Activated naive CD4-positive, alpha-beta T cell (primary cell): ENCODE measurements at places on chromosomes 11 and 22.
A peak's percentile ranks its signal among the peaks of the same experiment; 100 is the strongest.

- no peak for DNase-seq
Measured at GRCh38 chr11:86524620-86525352, 147.6 kb downstream of the ME3 start.

DNA sequence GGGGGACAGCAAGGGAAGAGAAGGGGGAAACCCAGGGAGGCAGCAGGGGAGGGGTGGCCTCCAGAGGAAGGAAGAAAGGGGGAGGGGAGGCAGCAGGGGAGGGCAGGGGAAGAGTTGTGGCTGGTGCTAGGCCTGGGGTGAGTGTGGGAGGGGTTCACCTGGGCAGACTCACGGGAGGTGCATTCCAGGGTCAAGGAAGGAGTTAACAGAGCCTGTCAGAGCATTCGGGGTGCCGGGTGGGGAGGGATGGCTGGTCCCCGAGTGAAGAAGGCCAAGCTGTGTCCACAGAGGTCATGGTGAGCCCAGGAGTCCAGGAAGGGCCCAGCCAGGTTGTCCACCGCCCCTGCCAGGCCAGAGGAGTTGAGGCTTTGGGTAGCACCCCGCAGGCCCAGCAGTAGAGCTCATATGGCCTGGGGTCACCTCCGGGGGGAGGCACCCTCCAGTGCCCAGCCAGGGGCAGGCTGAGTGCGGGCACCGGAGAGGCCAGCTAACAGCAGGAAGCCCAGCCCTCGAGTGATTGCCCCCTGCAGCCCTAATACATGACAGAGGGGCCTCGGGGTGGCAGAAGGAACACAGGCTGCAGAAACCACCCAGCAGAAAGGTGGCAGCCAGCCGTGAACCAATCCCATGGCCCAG is 31.1 kb upstream of the PPARA start:
- DNase-seq = no peak

DNA sequence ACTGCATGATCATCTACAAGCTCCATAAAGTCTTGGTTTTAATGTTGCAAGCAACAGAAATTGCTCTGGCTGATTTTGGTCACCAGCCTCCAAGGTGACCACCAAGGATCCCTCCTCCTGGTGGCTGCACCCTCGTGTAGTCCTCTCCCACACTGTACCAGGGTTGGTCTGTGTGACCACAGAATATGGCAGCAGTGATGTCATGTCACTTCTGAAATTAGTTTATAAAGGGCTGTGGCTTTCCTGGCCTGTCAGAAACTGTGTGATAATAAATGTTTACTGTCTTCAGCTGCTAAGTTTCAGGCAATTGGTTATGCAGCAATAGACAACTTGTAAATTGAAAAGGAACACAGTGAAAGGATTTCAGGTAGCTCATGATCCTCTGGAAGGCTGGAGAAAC is 5.3 kb upstream of the PRDM11 start:
- no peak for DNase-seq

GRCh38 chr11:114384487-114384886 is 15.8 kb downstream of the C11orf71 start:
- DNase-seq = no peak

DNA sequence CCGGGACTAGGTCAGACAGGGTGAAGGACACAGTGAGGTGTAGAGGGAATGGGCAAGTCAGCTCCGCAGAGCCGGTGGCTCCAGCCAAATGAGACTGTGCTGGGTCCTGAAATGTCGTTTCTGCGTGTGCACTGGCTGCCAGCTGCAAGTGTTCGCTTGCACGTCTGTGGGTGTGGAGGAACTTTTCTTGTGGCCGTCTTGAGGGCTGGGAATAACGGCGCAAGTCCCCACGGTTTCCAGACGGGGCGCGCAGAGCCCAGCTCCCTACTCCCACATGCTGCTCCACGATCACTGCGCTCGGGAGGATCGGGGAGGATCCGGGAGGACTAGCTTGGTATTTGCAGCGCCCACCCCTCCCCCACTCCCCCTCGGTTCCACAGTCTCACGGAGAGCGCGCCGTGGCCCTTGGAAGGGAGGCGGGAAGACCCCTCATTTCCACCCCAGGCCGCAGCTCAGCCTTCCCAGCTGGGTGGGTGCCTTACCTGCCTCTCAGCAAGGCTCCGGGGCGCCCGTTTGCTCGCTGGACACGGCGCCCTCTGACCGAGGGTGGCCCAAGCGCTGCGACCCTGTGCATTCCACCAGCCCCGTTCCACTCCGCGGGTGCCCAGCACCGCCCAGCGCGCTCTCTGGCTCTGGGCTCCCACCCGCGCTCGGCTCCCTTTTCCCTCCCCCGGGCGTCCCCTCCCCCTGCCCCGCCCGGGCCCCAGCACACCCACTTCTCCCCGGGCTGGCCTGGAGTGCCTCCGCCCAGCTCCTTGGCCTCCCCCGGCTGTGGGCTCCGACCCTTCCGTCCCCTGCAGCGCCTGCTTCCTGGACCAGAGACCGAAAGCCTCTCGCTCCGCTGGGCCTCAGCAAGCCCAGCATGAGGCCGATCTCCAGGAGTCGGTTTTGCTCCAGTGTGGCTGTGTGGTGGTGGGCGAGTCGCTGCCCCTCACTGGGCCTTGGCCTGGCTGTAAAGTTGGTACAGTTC is at the start of gene KCNE3:
Gene KCNE3, minus strand, starts transcription at position 634 of the 970 bp plus-strand sequence. CDS start 9,986 bp downstream, outside the sequence.
- no peak for DNase-seq

GRCh38 chr11:8099291-8099899 is 18.4 kb downstream of the TUB start:
- peak; percentile 56 for DNase-seq

GRCh38 chr11:106156290-106156937 is 79.0 kb downstream of the AASDHPPT start:
- DNase-seq = no peak
